HFFc6 (cell line): ENCODE measurements at places on chromosomes 2 and 18.

DNA sequence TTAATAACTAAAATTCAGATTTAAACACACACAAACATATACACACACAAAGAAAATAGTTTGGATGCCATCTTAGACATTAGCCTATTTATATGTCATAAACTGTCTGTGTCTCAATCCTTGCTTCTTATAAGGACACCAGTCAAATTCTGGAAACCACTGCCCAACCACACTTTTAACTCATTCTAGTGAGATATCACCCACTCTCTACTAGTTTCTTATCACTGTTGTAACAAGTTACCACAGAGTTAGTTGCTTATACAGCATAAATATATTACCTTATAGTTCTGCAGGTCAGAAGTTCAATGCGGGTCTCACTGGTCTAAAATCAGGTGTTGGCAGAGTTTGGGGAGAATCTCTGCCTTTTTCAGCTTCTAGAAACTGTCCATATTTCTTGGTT lies 239.1 kb downstream of the MTX2 start:
- DNase-seq: no peak

GRCh38 chr2:71419145-71419544 lies 34.2 kb upstream of the DYSF start:
- no peak for DNase-seq

- no peak for DNase-seq
Observed at GRCh38 chr2:231263118-231263831, 64.8 kb downstream of the ARMC9 start.

DNA sequence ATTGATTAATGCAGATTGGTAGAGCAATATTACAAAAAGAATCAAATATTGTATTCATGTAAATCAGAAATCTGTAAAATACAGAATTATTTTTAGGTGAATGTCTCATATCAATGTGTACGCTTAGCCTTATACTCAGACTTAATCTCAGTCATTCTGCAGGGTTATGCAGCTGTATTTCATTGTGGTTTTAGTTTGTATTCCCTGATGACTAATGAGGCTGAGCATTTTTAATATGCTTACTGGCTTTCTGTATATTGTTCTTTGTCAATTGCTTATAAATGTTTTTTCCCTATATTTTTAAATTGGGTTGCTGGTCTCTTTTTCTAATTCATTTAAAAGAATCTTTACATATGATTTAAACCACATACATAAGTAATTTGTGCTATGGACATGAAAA lies 50.1 kb downstream of the CDH19 start:
- DNase-seq: no peak

DNA sequence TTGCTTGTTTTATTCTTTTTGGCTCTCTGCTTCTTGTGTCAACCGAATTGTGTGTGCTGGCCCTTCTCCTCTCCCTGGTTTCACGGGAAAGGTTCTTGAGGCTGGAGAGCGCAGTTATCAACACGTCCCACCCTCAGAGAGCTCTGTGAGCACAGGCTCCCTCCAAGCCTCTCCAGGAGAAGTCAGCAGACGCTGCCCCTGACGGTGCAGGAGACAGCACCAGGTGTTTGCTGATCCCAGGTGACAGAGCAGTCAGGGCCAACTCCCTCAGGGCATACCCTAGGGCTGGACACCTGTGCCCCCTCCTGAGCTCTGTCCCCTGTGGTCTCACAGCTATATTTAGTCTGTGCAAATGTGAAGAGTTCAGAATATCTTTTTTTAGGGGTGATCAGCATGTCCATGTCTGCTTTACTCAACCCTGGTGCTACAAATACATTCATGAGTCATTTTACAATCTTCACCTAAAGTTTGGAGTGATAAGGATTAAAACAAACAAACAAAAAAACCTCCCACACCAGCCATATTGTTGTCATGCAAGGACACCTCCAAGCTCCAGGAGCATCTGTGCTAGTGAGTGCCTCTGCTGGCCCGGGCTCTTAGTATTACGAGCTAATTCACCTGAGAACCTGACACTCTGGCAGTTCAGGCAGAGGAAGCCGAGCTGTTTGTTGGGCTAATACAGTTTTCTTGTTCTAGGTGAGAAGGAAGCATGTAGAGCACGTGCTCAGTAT lies 65.9 kb upstream of the TMEM200C start:
- no peak for DNase-seq

GRCh38 chr2:31523871-31524492 lies 56.8 kb downstream of the SRD5A2 start:
- peak; percentile 58 for DNase-seq

DNA sequence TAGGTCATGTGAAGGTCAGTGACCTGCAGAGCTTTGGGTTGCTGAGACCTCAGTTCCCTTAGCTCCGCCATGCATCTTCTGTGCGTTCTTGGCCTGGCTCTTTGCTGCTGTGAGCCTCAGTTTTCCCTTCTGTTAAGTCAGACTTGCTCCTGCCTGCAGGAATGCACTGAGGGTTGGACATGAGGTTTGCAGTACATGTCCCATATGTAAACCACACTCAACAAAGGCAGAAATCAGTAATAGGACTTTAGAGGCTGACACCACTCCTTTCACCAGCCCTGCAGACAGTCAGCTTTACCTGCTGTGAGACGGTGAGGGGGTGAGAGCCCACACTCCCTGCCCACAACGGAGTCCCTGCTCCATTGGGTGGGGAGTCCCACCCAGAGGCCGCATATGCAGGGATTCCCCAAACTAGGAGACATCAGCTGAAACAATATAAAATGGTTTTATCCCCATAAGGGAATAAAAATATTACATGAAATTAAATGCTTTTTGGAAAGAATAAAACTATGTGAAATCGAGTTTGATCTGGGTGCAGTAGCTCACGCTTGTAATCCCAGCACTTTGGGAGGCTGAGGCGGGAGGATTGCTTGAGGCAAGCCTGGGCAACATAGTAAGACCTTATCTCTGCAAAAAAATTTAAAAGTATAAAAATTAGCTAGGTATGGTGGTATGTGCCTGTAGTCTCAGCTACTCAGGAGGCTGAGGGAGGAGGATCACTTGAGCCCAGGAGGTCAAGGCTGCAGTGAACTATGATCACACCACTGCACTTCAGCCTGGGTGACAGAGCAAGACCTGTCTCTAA lies 55.1 kb downstream of the MYO7B start:
- no peak for DNase-seq

DNA sequence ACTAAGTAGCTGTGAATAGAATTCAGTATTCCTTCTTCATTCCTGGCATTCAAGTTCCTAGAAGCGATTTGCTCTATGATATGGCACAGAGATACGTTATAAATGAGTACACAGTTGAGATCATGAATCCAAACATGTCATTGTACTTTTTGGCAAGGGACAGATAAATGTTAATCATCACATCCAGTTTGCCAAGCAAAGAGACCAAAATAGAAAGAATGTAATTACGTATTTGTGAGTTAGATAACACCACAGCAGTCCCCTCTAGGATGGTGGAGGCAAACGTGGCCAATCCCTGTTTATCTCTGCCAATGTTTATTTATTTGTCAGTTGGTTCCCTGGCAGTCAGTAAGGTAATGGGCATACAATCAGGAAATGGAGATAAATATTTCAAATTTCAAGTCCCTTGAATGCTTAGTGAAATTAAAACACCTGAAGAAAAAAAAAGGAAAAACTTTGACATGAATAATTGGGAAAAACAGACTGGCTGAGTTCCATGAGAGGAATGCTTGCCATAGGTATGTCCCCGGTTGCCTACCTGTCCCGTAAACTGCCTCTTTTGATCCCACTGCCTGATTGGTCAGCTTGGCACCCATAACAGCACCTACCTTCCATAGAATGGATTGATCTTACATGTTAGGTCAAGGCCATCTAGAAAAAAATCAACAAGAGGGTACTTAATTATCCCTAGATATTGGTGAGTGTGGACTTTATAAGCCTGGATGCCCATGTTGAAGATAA lies 451.1 kb upstream of the NETO1 start:
- DNase-seq: peak; percentile 11

GRCh38 chr2:175567435-175568061 lies 386.0 kb upstream of the ATP5MC3 start:
- DNase-seq: no peak

DNA sequence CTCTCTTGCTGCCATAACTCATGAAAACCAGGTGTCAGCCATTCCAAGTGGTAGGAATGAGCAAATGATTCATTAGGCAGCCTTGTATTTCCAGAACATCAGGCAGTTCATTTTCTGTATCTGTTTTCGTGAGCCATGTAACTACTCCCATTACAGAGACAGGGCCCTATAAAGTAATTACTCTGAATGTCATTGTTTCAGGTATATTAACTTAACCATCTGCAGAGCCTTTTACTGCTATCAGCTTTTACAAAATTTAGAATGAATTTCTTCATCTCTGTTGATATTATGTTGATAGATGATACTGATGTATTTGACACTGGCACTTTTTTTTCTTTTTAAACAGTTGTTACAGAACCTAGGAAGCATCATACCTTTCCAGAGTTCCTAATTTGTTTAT lies 69.9 kb downstream of the MGAT5 start:
- DNase-seq: no peak

GRCh38 chr2:110955556-110955955 lies 165.2 kb upstream of the BCL2L11 start:
- no peak for DNase-seq

- DNase-seq: no peak
Observed at GRCh38 chr2:127579231-127579630, 43.7 kb downstream of the MYO7B start.

GRCh38 chr2:29744976-29745375 lies 176.4 kb downstream of the ALK start:
- DNase-seq: no peak

DNA sequence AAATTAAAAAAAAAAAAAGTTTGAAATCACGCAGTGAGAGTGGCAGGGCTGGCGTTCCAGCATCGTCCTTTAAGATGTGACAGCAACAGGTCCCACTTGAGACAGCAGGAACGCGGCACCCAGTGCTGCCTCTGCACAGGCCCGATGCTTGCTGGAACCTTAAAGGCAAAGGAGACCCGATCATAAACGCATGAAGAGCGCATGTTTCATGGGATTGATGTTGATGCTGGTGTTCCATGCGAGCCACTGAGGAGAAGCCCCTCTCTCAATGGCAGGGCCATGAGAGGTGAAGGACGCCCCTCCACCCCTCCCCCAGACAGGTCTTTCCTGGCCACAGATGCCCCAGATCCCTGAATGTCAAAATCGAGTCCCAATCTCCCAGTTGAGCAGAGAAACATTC lies 17.9 kb upstream of the ALPI start:
- no peak for DNase-seq

DNA sequence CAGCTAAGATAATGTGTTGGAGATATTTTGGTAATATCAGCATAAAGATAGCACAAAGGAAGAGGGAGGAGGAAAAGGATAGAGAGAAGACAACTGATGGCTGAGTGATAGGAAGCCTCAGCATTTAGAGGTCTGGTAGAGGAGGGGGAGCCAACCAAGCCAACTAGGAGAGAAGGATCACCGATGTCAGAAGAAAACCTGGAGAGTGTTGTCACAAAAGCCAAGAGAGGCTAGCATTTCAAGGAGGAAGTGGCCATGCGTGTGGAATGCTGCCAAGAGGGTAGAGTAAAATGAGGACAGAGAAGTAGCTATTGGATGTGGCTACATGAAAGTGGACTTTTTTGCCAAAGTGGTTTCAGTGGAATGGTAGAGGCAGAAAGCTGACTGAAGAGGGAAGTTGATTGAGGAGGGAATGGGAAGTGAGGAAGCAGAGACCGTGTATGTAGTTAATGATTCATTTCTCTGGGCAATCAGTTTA lies 34.3 kb downstream of the LCLAT1 start:
- DNase-seq: no peak
